ENCODE measurements at places on chromosomes 3 and 15.

DNA sequence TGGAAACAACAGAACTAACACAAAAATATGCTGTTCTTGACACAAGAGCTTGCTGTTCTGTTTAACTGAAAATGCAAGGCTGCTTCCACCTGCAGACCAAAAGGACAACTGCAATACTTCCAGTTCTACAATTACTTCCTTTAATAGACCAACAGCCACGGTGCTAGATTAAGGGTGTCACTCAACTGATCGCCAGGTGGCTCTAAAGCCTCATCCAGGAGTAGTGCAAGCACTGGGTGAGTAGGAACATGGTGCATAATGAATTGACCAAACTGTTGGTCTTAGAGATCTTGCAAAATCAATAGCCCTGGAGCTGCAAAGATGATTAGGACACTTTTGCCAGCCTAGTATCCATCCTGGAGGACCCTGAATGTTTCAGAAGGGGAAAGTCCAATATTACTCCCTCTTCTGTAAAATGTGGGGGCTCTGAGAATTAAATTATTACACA is 3.6 kb upstream of the CLDN16 start:
- peak; percentile 28 for DNase-seq

GRCh38 chr3:126979046-126979628 is 3.8 kb upstream of the PLXNA1 start:
- DNase-seq = no peak

GRCh38 chr3:195908694-195909581 is 587 bp upstream of the TNK2 start:
- peak; percentile 78 for DNase-seq

DNA sequence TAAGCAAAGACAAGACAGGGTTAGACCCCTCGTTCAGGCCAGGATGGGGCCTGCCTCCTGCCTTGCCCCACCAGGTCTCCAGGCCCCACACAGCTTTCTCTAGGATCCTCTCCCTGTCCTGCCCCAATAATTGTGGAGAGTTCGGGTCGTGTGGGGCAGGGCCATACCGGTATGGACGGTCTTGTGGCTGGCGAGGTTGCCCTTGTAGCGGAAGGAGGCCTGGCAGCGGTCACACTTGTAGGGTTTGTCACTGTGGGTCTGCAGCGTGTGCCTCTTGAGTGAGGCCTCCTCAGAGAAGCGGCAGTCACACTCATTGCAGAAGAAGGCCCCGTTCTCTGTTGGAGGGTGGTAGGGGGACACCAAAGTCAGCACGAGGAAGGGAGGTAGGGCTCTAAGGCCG is 18.7 kb downstream of the BCL6 start:
- no peak for DNase-seq

- DNase-seq = no peak
Measured at GRCh38 chr15:58932710-58933280, 684 bp downstream of the SLTM start.

GRCh38 chr15:38560456-38560926 is 4.1 kb downstream of the RASGRP1 start:
- DNase-seq = no peak

DNA sequence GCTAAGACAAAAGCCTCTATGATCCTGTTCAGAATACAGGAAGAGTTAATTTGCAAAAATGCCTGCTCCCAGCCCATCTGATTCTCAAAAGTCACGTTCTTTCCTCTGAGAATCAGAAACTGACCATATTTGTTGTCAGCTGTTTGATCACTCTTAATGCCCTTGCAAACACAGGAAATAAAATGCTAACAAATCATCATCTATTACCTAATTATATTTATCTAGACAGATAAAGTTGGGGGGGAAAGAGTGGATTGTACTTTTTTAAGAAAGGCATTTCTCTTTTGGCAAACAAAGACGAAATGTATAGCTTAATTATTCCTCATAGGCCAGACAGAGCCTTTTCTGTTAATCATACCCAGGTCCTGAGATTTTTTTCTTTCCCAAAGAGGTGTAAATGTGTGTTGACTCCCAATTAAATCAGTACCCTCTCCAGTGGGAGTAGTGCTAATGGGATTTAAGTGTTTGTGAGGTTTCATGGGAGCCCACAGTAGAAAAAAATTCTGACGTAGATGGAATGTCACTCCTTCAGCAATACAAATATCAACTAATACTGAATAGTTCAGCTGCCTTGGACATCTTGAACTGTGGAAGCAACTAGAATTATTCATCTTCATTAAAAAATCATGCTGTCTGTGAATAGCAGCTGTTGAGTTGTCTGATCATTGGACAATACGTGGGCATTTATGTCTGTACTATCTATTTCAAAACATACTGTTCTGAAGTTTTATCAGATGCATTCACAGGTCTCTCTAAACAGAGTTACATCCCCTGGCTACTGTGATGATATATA is 22.5 kb upstream of the BNIP2 start:
- DNase-seq = no peak

DNA sequence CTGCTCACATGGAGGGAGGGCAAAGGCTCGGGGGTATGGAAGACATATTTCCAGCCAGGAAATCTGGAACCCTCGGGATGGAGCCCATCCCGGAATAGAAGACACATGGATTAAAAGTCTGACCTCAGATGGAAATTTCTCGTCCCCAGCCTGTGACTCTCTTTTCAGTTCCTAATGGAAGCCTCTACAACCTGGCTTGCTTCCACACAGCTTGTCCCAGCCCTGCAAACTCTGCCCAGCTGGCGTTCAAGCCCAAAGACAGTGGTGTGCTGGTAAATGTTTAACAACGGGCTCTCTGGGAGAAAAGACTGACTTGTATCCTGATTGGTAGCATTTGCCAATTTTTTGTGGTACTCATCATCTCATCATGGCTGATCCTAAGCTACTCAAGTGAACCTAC is 35.6 kb upstream of the TLE3 start:
- no peak for DNase-seq

DNA sequence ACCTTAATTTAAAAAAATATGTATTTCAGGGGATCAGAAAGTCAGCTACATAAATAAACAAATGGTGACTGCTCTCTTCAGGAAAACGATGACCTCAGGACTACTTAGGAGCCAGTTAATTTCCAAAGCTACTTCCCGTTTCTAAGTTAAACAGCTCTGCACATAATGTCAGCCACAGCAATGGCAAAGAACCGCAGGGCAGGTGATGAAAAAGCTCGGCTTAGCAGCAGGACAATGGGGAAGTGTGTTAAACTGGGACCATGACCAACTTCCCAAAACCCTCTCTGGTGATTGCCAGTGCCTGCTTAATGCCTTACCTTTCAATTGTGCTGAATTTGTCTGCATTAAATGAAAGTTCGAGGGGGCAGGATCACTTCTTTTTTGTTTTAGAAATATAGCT is 258.9 kb downstream of the FHIT start:
- DNase-seq = no peak

DNA sequence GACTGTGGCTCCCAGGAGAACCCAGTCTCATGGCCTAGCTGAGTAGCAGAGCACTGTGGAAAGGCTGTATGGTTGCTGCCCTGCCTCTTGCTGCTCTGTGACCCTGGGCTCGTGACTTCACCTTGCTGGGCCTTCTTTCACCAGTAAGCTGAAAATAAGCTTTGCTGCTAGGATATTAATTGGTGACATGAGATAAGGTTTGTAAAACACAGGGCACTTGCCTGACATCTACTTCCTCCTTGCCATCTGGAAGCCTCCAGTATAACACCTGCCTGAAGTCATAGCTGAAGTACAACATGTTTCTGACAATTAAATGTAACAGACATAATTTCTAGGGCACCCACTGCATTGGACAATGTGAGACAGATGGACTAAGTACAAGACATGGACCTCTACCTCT is 53.6 kb downstream of the CLEC3B start:
- no peak for DNase-seq

- DNase-seq = no peak
Measured at GRCh38 chr3:46900007-46900292, 22.4 kb downstream of the PTH1R start.

GRCh38 chr15:65164139-65164538 is 21.0 kb downstream of the CLPX start:
- DNase-seq = no peak

GRCh38 chr15:26449291-26449690 is 323.6 kb downstream of the GABRB3 start:
- DNase-seq = no peak

DNA sequence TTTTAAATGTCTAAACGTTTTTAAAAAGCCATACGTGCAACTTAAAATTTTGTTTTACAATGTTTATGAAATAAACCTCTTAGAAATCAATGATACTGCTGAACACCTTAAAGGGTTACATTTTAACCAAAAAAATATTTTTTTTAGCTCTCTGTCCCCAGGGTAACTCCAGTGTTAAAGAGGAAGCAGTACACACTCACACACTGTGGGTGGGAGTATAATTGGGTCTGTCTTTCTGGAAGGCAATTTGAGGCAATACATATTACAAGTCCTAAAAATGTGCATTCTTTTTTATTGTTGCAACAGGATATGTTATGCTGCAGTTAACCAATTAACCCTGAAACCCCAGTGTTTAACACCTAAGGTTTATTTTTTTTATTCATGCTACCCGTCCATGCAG is 34.1 kb downstream of the WHAMM start:
- DNase-seq = no peak

DNA sequence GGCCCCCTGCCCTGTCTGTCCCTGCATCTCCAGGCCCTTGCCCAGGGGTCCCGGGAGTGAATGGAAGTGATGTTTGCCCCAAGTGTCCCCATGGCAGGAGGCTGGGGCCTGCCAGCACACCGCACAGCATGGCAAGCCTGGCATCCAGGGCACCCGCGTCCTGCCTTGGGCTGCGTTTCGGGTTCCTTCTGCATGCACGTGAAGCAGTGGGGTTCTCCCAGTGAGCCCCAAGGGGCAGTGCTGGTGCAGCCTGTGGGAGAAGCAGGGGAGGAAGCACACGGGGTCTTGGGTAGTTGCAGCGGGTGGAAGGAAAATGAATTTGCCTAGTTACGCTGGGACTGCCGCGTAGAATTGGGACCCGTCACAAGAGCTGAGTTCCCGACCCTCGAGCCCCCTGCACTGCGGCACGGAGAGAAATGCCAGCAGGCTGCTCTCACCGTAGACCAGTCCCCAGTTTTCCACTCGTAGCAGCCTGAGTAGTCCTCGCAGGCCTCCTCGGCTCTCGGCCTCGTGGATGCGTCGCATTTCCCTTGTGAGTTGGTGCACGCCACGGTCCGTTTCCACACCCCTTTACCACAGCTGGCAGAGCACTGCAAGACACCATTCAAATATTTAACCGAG is 259.5 kb upstream of the LYSMD4 start:
- no peak for DNase-seq

DNA sequence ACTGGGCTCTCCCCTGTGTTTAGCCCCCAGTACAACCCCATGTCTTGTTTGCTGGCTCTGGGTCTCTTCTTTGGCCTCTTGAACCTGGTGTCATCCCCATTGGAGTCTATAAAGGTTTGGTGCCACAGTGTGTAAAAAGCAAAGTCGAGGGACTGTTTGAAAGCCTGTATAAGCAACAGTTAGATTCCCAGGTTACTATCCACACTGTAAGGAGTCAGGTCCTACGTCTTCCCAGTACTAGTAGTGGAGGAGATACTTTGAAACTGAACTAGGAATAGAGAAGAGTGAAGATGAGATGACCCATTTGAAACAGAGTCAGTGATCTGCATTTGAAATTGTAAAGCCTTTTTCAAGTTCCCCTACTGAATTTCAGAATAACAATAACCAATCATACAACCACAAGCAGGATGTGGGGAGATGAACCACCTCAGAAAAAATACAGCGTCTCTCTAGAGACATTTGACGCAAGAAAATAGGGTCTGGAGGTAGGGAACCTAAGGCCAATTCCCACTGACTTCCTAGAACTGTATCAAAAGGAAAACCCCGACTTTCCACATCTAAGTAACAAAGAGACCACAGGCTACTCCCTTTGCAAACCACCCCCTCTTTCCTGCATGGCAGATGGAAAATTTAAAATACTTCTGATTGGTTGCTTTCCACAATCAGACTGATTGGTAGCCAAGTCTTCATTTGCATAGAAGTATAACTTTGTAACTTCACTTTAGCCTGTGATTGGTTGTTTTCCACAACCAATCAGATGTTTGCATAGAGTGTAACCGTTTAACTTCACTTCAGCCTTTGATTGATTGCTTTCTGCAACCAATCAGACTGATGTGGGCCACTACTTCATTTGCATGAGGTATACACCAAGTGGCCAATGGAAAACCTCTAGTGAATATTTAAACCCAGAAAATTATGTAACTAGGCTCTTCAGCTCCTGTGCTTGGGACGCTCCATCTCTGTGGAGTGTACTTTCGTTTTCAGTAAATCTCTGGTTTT is 49.9 kb upstream of the NEDD4 start:
- no peak for DNase-seq

DNA sequence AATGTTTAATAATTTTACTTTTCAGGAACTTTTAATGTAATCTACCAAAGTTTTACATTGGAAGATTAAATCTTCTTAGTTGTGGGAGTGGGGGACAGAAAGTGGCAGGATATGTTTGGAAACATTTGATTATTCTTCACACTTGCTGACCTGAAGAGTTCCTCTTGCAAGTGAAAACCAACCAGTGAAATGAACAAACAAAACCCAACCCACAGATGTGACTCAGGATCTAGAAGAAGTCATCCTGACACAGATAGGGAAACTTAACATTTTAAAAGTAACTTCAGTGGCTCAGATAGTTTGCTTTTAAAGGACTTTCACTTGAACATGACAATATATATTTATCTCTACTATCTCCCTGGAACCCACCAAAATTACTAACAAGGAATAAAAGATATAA is 55.4 kb downstream of the ASTE1 start:
- DNase-seq = no peak

- no peak for DNase-seq
Measured at GRCh38 chr15:56812961-56813360, 79.7 kb upstream of the ZNF280D start.

- no peak for DNase-seq
Measured at GRCh38 chr15:26873846-26874245, 7.0 kb downstream of the GABRA5 start.

DNA sequence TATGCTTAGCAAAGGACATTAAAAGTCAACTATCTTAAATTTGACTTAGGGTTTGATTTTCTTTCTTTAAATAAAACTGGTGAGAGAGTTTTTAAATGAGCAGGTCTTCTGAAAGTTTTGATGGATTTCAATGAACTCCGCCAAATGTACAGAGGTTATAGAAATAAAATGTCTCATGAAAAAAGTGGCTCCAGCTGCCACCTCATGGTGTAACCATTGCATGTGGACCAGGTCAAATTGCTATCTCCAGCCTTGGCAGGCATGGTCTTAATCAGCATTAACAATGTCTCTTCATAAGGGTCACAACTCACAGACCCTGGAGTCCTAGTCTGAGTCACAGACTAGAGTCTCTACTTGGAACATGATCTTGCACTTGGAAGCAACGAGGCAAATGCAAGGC is 182.3 kb downstream of the ADAMTS17 start:
- no peak for DNase-seq

GRCh38 chr3:188262913-188263683 is 109.1 kb downstream of the LPP start:
- DNase-seq = no peak

DNA sequence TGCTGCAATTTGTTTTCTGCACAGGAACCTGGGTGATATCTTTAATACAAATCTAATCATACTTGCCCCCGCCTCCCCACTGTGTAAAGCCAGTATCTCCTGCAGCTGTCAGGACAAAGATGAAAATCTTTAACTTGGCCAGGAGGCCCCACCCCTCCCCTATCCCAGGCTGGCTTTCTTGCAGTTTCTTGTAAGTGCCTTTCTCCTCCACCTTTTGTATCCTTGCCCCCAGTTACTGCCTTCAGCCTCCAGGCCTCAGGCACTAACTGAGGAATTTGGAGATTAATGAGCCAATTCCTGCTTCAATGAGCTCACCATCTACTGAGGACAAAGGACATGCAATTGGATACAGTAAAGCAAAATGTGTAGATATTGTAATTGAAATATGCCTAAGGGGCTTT is 6.5 kb downstream of the GCSAM start:
- DNase-seq = peak; percentile 79

- no peak for DNase-seq
Measured at GRCh38 chr3:37622999-37623883, 238.4 kb upstream of the CTDSPL start.

Data from neural progenitor cell (in vitro differentiated cells).